ENCODE measurements at places on chromosomes 16 and 17.

GRCh38 chr16:48526058-48526957 lies 83.7 kb downstream of the N4BP1 start:
- DNase-seq = no peak

GRCh38 chr17:73231841-73232586 lies 29.7 kb downstream of the CPSF4L start:
- peak; percentile 82 for DNase-seq

DNA sequence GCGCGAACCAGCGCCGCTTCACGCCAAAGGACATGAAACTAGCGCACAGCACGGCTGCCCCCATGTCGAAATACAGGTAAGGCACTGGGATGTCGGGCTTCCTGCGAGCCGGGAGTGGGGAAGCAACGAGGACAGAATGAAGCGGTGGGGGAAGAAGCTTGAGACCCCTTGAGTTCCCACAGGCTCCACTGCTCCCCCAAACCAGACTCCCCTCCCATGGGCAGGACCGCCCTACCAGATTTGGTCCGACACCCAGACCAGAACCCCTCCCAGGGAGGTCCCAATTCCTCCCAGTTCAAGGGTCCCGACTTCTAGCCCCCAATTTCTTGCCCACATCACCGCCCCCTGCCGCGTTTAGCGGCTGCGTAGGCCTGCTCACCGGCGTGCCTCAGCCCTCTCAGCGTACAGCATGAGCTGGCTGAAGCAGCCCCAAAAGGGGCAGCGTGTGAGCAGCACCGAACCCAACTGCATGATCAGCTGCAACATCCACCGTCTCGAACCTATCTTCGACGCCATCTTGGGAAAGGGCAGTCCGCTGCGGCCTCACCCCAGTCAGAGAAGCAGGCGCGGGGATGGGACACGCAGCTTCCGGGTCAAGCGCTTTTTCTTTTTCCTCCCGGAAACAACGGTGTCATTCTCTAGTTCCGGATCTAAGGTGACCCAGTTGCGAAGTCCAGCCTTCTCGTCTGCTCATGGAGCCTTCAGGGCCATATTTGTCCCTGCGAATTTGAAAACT lies at the start of gene TMEM101:
Gene TMEM101 (minus strand): TSS at position 527 of the 736 bp plus-strand sequence. CDS start 11 bp downstream, at position 516.
- no peak for DNase-seq

DNA sequence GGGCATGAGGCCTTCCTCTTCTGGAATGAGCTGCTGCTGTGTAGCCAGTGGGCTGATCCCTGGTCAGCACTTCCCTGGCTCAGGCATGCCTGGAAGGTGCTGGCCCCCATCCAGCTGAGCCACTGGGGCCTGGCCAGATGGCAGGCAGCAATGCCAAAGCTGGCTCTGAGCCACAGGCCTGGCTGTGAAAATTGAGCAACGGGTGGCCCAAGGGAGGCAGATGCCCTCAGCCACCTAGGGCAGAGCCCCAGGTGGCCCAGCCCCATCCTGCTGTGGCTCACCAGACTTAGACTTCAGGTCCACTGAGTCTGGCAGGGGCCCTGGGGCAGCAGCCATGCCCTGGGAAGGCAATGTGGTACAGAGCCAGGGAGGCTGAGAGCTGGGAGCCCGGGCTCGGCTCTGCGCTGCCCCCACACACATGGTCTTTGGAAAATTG lies 8.5 kb upstream of the CRHR1 start:
- DNase-seq = no peak

GRCh38 chr16:11126399-11127054 lies 129.5 kb downstream of the SOCS1 start:
- no peak for DNase-seq

DNA sequence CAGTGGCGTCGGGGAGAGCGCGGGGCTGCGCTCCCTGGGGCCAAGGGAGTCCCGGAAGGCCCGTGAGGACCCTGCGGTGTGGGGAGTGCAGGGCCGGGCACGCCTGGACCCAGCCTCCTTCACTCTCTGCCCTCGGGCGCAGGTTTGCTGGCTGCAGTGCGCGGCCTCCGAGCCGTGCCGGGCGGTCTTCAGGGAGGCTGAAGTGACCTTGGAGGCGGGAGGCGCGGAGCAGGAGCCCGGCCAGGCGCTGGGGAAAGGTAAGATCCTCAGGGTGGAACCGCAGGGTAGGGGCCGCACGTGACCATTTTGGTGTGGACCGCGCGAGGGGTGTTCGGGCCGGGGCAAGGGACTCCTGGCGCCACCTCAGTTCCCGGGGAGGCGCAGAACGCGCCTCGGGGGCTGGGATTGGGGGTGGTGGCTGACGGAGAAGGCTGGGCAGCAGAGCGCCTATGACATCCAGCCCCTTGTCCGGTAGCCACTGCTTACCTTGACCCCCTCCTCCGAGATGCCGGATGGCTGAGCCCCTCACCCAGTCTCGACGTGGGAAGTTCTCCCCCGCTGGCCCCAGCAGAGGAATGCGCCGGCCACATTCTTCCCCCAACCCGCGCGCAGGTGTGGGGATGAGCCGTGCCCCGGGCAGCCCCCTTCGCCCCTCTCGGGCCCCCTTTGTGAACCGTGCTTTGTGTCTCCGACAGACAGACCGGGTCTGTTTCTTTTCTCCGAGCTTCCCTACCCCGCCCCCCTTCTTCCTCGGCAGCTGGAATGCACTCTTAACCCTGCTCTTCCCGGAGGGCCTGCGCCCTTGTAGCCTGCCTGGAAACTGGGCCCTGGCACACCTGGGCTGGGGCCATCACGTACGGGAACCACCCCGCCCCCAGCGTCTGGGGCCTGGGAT lies 631 bp downstream of the CDH3 start:
- DNase-seq = no peak

GRCh38 chr17:74730491-74731346 lies 6.3 kb upstream of the RAB37 start:
- DNase-seq = no peak

- DNase-seq = no peak
These were observed 47.3 kb downstream of the PRKCA start for GRCh38 chr17:66349521-66350254.

GRCh38 chr16:49921791-49922456 lies 66.0 kb upstream of the ZNF423 start:
- DNase-seq = no peak
